ENCODE measurements at places on chromosomes 5 and 9.

- no peak for DNase-seq
Observed at GRCh38 chr5:10264604-10265003, 14.5 kb downstream of the CCT5 start.

DNA sequence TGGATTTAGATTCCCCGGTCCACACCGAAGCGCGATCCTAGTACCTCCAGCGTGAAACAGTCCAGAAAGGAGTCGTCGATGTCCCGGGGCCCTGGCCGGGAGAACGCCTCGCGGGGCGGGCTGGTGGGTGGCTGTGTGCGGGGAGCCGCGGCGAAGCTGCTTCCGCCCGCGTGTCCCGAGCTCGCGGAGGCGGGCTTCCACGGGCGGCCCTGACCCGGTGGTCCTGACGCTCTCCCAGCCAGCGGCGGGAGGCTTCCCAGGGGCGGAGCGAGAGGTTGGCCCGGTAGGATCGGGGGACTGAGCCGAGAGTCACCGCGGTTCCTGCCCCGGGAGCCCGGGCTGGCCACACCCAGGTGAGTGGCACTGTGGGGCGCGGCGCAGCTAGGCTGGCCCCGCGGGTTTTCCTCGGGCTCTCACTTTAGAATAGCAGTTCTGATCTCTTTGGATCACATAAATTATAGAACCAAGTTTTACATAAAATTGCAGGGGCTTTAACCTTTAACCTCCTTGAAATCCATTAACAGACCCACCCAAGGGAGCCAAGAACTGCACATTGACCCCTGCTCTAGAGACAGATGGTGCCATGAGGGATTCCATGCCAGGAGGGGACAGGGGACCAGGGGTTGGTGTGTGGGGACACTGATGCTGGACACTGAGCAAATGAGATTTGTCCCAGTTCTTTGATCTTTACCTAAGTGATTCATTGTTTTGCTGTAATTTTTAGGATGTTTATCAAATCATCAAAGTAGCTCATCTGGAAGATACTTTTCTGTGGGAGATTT lies 29.2 kb upstream of the IL31RA start:
- DNase-seq, result no peak

DNA sequence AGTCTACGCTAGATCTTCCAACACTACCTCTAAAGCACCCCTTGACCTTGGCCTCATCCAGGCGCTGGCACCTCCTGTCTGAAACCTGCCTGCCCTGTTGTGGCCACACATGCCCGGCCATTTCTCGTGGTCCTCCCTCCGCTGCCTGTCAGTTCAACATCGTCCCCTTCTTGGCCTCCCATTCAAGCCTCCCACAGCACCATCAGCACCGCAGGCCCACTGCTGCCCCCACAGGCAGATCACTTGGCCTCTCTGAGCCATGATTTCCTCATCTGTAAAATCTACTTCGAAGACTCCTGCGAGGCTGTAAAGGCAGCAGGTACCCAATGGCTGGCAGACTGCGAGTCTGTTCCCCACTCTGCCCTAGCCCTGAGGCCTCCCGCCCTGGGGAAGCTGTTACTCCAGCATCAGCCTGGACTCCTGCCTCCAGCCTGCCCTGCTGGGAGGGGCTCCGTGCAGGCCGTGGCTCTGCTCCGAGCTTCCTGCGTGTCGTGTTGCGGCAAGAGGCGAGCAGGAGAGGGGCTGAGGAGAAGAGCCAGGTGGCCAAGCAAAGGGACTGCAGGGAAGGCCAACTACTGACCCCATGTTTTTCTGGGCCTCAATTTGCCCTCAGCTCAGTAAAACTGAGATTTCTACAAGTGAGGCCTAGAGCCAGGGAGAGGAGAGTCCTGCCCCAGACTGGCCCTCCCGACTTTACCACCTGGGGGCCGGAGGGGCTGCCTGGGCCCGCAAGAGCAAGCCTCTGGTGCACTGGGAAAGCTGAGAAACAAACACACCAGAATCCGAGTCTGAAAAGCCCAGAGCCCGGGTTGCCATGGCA lies 70.5 kb upstream of the LRRTM2 start:
- no peak for DNase-seq

DNA sequence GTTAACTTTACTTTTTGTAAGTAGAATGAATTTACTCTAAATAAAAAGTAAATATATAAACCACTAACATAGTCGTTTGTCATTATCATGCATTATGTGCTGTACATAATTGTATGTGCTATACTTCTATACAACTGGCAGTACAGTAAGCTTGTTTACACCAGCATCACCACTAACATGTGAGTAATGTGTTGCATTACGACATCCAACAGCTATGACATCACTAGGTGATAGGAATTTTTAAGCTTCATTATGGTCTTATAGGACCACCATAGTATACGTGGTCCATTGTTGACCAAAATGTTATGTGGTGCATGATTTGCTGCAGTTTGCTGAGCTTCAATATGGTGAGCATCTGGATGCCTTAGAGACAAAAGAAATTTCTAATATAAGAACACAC lies 819.1 kb upstream of the GRAMD2B start:
- no peak for DNase-seq

- no peak for DNase-seq
Observed at GRCh38 chr9:107627781-107628180, 138.2 kb upstream of the KLF4 start.

DNA sequence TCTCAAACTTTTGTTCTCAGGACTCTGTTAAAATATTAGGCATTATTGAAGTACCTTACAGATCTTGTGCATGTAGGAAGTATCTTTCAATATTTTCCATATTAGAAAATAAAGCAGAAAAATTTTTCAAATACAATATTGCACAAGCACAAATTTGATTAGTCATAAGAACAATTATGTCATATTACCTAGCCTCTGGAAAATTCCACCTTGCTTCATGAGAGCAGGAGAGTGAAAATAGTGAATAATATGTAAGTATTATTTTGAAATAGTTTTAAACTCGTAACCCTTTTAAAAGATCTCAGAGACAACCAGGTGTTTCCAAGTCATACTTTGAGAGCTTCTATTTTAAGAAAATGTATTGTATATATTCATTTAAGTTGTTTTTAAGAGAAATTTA lies 1672.9 kb upstream of the ACO1 start:
- DNase-seq, result no peak

DNA sequence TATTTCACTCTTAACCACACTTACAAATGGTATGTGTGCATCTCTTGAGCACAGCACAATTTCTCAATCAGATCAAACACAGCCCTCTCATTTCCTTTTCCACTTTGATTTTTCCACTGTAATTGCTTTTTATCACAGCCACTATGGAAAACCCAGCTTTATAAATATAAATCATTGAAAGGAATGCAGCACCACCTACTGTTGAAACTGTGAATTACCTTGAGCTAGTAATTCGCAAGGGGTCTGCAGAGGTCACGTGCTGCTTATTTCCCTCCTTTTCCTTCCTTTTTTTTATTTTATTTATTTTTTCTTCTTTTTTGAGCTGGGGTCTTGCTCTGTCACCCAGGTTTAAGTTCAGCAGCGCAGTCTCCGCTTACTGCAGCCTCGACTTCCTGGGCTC lies 76.9 kb downstream of the CDH6 start:
- DNase-seq, result no peak

GRCh38 chr5:417301-418161 lies 25.4 kb upstream of the EXOC3 start:
- DNase-seq, result no peak

Data from stimulated activated CD4-positive, alpha-beta T cell treated with anti-CD3 and anti-CD28 coated beads, Interleukin-1b, Interleukin-23, amount 100 ng/mL, for 24 hours (primary cell).